ENCODE measurements at places on chromosomes 13 and 19.

GRCh38 chr13:97274829-97275649 is 52.9 kb downstream of the MBNL2 start:
- DNase-seq = no peak

- DNase-seq = no peak
Observed at GRCh38 chr19:13016245-13016627, 21.0 kb downstream of the NFIX start.

DNA sequence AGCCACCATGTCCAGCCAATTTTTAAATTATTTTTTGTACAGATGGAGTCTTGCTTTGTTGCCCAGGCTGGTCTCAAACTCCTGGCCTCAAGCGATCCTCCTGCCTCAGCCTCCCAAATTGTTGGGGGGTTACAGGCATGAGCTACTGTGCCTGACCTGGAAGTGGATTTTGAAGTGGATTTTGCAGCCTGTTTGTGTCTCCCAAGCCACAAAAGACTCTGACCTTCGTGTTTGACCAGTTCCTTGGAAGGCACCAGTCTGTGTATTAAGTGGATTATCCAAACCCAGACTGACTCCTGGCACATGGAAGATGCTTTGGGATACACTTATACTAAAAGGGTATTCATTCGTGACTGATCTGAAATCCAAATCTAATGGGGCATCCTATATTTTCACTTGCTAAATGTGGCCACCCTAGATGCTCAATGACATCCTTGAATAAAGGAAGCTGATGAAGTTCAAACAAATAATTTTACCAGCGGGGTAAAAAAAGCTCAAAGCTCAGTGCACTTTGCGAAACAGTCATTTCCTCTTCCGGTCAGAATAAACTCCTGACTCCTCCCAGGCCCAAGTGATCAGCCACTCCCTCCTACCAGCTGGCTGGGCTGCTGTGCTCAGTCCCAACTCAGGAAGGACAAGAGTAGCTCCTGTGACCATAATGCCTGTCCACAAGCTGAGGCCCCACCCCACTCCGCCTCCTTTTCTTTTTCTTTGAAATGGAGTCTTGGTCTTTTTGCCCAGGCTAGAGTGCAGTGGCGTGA is 32.6 kb upstream of the GATAD2A start:
- DNase-seq = peak; percentile 74

DNA sequence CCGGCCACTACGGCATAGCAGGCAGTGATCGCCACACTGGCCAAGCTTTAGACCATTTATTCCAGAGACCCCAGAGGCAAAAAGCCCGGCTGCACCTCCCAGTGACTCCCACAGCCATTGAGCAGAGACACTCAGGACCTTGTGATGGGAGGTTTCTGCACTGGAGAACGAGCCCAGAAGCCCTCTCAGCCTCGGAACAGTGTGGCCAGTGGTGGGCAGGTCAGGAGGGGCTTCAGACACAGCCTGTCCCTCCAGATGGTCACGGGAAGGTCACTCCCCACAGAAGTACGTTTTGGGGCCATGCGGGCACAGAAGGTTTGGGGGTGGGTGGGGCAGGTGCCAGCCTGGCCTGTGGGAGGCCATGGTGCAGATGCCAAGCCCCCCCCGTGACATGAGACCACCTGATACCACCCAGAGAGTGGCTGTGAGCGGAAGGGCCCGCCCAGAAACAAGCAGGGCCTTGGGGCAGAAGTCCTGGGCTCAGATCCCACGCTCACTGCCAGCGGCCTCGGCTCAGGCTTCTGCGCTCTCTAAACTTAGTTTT is 599 bp upstream of the F10 start:
- no peak for DNase-seq

GRCh38 chr13:102729560-102730270 is 34.9 kb upstream of the METTL21C start:
- no peak for DNase-seq

- no peak for DNase-seq
Observed at GRCh38 chr19:11736696-11737095, 2.0 kb downstream of the ZNF823 start.

DNA sequence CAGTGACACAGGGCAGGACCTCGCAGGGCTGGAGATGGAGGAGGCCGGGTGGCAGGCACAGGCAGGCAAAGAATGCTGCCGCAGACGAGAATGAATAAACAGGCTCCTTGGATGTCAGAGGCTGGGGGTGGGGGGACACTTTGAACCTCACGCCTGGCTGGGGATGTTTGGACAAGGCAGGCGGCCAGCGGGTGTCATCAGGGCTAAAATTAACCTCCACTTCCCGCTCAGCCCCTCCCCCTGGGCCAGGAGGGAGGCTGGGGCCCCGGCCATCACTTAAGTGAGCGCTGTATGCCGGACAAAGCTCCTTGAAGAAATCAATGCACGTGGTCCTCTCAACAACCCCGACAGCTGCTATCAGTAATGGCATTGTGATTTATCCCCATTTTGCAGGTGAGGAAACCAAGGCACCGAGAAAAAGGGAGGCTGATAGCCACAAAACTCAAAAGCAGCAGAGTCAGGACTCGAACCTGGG is 10.3 kb upstream of the FUT5 start:
- no peak for DNase-seq

- peak; percentile 51 for DNase-seq
Observed at GRCh38 chr19:3556978-3557460, 367 bp downstream of the MFSD12 start.

- DNase-seq = no peak
Observed at GRCh38 chr13:27962982-27963381, 6.1 kb downstream of the CDX2 start.

DNA sequence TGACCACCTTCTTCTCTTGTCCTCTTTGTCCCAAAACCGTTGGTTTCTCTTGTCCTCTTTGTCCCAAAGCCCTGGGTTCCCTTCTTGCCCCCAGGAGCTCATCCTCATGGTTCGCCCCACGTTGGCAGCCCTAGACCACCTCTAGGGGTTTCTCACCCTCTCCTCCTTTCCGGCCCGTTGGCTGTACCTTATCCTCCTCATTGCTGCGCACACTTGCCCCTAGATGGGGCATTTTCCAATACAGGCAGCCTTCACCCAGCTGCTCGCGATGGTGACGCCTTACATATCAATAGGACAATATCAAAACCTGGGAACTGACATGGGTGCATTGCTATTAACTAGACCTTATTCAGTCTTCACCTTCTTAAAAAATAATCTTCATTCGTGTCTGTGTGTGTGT is 86.5 kb downstream of the IPO5 start:
- DNase-seq = no peak

DNA sequence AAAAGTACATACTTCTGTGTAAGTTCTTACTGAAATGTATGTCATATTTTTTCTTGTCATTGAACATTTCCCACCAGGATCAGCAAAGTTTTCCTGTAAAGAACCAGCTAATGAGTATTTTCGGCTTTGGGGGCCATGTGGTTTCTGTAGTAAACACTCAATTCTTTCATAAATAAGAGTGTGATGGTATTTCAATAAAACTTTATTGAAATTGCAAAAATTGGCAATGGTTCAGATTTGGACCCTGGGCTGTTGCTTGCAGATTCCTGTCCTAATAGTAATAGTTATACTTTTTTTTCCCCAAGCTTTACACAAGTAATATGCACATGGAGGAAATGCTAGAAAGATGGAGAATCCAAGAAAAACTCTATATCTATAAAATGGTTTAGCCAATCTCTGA is 83.7 kb downstream of the ZNF536 start:
- no peak for DNase-seq

DNA sequence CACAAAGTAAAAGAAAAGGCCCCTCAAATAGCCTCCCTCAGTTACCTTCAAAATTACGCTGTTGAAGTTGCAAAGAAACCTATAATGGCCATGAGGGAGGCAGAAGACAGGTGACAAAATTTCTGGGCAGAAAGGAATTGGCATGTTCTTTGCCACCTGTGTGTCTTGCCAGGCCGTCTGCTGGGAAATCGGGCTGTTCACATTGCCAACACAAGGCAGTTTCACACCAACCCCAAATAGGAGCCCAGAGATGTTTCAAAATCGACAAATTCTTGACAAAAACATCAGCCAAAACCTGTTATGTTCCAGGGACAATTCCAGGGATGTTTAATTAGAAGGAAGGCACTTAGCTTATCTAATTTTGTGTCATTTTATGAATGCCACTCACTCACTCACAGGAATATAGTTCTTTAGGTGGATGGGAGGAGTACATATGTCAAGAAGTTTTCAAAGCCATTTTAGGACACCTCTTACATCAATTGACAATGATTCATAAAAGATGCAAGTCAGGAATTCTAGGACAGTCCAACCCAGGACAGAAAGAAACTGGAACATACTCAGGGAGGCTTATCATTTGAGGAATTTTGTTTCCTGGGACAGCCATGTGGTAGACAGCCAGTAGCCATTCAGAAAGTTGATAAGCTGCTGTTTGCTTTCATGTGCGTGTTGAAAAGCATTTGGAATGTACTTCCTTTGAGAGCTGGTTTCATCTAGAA is 164.5 kb downstream of the RGCC start:
- DNase-seq = no peak

- DNase-seq = no peak
Observed at GRCh38 chr13:98919566-98919965, 58.3 kb downstream of the DOCK9 start.

- no peak for DNase-seq
Observed at GRCh38 chr19:2320049-2320448, 8.3 kb downstream of the LSM7 start.

DNA sequence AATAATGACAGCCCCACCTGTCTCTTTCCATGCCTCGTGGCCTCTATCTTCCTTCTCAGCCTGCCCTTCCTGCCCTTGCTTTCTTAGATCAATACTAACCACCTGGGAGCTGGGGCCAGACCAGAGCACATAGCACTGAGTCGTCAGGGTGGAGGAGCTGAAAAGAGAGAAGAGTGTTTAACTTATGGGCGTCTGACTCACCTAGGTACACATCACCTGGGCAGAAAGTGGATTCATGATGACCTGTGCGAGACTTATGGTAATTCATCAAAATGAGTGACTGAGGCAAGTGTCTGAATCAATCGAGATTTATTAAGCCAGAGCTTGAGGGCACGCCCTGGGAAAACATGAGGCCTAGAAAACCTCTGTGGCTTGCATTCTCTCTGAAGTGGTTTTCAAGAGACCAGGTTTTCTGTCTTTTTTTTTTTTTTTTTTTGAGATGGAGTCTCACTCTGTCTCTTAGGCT is 19.2 kb downstream of the CEACAM6 start:
- DNase-seq = peak; percentile 63

- no peak for DNase-seq
Observed at GRCh38 chr13:40087091-40088002, 431.9 kb downstream of the COG6 start.

GRCh38 chr13:41199526-41199925 is 5.2 kb upstream of the KBTBD7 start:
- DNase-seq = no peak

DNA sequence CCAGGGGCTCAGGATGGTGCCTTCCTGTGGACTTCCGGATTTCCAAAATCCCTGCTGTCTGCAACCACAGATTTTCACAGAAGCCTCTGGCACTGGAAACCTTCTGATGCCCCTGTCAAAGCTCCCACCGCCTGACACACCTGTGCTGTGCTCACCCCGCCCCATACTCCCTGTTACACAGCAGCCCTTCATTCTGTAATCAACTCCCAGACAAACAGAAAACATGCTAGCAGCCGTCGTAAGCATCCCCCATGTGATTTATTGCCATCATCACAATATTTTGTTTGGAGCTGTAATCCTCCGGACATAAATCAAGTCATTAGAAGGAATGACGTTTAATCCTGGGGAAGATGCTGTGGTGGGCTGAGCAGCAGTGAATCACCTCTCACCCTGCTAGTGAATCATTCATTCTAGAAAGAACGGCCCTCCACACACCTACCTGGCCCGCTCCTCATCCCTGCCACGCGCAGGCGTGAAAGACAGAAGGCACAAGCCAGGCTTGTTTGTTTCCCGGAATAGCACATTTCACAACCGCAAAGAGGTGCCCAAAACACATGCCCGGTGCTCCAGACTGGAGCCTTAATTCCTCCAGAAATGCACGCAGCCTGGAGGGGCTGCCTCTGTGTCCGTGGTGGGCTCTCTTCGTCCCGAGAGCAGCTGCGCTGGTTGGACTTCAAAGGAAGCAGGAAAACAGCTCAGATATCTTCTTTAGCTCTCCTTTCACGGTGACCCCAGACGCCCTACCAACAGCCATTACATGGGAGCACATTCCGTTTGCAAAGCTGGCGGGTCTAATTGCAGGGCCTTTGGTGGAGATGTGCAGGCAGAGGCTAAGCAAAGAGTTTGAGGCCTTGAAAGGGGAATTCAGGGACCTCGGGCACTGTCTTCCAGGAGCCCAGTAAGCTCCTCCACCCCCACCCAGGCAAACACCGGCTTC is 41.3 kb upstream of the KCTD15 start:
- DNase-seq = no peak

DNA sequence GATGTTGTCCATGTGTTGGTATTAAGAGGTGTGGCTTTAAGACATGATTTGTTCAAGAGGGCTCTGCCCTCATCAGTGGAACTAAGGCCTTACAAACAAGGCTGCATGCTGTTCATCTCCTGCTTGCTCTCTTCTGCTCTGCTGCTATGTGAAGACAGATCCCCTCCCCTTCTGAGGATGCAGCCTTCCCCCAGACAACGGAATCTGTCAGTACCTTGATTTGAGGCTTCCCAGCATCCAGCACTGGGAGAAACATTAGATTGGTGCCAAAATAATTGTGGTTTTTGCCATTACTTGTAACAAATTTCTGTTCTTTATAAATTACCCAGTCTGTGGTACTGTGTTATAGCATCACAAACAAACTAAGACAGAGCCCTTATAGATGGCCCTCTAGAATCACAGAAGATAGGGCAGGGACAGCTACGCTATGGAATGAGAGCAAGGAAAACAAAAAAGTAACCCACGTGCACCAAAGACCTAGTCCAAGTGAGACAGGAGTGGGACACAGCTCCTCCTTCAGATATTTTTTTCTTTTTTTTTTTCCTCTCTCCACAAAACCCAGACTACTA is 151.5 kb upstream of the RXFP2 start:
- no peak for DNase-seq

DNA sequence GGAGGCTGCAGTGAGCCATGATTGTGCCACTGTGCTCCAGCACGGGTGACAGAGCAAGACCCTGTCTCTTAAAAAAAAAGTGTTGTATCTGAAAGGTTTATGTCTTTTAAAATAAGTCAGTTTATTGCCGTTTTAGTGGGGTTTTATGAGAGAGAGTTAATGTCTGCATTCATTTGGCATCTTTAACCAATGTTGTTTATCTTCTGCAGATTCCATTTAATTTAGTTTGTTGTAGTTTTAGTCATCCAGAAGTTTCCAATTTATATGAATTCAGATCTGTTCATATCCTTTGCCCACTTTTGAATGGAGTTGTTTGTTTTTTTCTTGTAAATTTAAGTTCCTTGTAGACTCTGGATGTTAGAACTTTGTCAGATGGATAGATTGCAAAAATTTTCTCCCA is 36.7 kb upstream of the LPAR6 start:
- DNase-seq = no peak

DNA sequence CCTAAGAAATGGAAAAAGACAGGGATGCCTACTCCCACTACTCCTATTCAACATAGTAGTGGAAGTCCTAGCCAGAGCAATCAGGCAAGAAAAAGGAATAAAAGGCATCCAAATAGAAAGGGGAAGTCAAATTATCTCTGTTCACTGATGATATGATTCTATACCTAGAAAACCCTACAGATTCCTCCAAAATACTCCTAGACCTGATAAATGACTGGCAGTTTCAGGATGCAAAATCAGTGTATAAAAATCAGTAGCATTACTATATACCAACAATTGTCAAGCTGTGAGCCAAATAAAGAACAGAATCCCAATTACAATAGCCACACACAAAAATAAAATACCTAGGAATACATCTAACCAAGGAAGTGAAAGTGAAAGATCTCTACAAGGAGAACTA is 1.3 kb upstream of the GPR42 start:
- DNase-seq = no peak

GRCh38 chr13:39341251-39341650 is 261.7 kb downstream of the LHFPL6 start:
- DNase-seq = no peak

- peak; percentile 45 for DNase-seq
Observed at GRCh38 chr19:4061178-4061682, 5.5 kb downstream of the ZBTB7A start.

Data from CD4-positive, alpha-beta T cell treated with Interleukin-21 for 1 hour (primary cell).